Peyer's patch (tissue), 4 donors: ENCODE measurements at places on chromosomes 7 and 10. TPM values are rescaled to one million over a fixed set of nuclear protein-coding genes. Genes with fewer than 3 reads are reported as not detected.

DNA sequence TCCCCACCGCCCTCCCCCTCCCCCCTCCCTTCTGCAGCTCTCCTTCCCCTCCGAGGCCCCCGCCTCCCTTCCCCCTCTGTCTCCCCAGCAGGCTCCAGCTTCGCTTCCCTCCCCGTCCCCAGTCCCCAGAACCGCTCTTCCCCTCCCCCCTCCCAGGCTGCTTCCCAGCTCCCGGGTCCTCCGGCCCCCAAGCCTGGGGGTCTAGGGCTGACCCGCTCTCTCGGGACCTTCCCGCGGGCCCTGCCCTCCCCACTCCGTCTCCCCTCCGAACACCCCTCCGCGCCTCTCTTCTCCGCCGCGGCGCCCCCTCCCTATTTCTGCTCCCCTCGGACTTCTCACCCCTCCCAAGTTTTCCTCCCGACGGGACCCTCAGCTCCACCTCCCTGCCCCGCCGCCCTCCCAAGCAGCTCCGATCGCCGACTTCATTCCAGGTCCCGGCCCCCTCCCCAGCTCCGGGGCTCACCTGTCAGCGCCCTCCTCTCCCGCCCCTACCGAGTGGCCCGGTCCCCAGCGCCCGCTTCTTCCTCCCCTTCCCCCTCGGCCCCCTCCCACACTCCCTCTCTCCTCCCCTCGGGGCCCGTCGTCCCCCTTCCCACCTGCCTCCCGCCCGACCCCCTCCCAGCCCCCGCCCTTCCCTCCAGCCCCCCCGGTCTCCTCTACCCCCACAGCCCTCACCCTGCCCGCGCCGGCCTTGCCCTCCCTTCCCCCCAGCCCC, 990 bp downstream of the ZNF467 start:
- no peak for DNase-seq

GRCh38 chr7:157729566-157729965, 392.8 kb downstream of the DNAJB6 start:
- DNase-seq = no peak

GRCh38 chr10:104274762-104275721, 6.1 kb downstream of the GSTO2 start:
- DNase-seq = peak; percentile 68

- DNase-seq = no peak
Measured at GRCh38 chr7:47666164-47666862, 84.4 kb upstream of the TNS3 start.

DNA sequence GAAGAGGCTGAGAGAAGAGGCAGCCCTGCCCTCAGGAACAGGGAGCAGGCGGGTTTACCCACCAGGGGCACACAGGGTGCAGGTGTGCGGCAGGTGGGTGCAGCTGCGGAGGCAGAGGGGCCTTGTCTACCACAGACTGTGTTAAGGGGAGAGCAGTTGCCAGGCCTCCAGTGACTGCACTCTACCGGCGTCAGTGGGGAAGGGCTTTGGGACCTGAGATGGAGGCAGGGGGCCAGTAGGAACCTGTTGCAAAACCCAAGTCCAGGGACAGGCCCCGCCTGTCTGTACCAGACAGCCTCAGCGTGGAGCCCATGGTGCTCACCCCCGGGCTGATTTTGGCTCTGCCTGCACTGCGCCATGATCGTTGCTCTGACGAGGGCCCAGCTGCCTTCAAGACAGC, 507.6 kb upstream of the FOXK1 start:
- DNase-seq = no peak

DNA sequence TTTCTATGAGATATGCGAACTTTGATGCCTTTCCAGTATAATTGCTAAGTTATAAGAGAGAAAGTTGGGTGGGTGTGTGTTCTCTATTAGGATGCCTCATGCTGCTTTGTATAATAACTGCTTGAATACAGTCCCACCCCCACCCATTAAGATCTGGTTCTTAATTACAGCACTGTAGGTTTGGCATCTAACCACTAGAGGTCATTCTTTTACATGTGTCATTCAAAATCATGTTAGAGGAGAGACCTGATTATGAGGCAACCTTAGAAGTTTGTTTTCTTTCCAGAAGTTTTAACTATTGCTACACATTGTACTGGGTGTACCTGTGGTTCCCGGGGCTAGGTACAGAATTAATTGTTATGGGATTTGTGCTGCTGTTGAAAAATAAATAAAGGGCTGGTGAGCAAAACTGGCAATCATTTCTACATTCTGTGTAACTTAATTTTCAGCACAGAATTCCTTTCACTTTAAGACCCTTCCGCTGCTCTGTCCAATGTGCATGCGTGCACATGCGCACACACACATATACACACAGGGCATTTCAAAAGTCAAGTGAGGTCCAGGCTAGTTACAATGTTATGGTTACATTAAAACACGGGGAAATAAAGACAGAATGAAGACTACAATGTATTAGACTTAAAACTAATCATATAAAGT, 1156.3 kb downstream of the SORCS3 start:
- no peak for DNase-seq

- peak; percentile 69 for DNase-seq
Measured at GRCh38 chr10:970311-971149, 17.7 kb upstream of the GTPBP4 start.

- no peak for DNase-seq
Measured at GRCh38 chr7:131616487-131617200, 60.2 kb upstream of the PODXL start.

- no peak for DNase-seq
Measured at GRCh38 chr7:33076737-33077136, 14.2 kb upstream of the NT5C3A start.

DNA sequence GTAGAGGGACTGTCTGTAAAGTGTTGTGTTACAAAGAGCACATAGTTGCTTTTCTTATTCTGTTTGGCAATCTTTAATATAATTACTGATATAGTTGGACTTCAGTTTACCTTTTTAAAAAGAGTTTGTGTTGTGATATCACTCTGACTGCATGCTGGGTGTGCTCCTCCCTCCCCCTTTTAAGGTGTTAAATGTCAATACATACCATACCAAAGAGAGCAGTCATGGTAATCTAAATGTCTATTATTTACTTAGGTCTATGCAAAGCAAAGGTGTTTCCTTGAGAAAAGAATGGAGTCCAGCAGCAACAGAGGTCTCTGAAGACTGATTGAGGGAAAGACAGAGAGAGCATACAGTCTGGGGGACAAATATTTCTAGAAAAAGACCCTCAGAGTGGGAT, 275.1 kb upstream of the NRP1 start:
- DNase-seq = no peak

- DNase-seq = no peak
Measured at GRCh38 chr10:9895453-9895852, 1122.2 kb upstream of the CELF2 start.

DNA sequence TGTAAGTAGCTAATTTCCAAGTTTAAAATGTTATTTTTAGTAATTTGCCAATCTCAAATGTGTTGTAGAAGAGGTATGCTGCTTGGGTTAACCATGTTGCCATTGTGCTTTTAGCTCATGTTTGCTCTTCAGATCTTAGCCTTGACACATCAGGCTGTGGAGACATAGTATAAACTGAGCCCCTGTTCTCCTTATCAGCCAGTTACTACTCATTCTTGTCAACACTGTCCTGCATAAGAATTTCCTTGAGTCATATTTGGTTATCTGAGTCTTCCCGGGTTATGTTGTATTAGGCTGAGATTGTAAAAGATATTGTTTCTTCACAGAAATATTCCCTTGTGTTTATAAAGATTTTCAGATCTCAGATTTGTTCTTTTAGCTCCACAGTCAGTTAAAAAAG, 4.1 kb downstream of the SSBP1 start:
- no peak for DNase-seq

DNA sequence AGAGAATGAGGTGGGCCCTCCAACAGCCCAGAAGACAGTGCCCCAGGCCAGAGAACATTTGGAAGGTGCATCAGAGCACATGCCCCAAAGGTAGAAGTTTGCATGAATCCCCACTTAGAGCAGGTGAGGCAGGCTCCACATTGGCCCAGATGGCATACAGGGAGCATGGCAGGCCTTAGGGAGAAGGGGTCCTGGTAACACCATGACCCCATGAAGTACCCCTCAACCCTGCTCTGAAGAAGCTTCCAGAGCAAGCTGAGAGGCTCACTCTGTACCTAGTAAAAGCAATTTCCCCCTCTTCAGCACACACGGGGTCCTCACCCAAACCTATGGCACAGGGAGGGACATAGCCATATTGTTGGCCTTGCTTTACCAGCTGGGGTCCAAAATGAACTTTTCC, 162.6 kb downstream of the BUB3 start:
- no peak for DNase-seq

The ERVW-1 gene
- not detected for total RNA-seq

The SEMA3E gene
- total RNA-seq = 2.2 TPM

The PTF1A gene
- total RNA-seq = not detected

The PRPS1L1 gene
- total RNA-seq = not detected

The EN2 gene
- total RNA-seq = not detected

The GFRA1 gene
- 4.1 TPM for total RNA-seq

The VAX1 gene
- total RNA-seq = not detected

The TUBAL3 gene
- 3.3 TPM for total RNA-seq

The ADAP1 gene
- total RNA-seq = 127 TPM
